Memory B cell (primary cell): ENCODE measurements at places on chromosomes 11 and 22.

GRCh38 chr11:75246006-75246670 is 5.6 kb downstream of the TPBGL start:
- no peak for DNase-seq

GRCh38 chr11:45984192-45984591 is 61.7 kb downstream of the LARGE2 start:
- no peak for DNase-seq

GRCh38 chr11:122229078-122229477 is 113.1 kb upstream of the BLID start:
- DNase-seq = no peak

- DNase-seq = no peak
Observed at GRCh38 chr11:61157743-61158142, 3.5 kb downstream of the VPS37C start.

DNA sequence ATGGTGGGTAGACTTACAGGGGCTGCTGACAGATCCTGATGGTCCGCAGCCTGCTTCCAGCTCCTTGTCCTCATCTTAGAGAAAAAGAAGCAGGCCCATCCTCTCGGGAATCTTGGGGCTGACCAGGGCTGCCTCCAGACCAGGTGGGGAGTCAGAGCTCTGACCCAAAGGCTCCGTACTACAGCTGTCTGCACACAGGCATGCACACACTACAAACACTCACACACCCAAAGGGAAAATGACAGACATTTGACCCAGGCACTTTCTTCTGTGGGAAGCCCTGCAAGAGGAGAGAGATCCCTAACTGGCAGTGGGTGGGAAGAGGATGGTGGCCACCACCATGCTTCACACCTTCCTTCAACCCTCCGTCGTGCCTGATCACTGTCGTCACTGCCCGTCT is 46.9 kb upstream of the MYOD1 start:
- DNase-seq = no peak

DNA sequence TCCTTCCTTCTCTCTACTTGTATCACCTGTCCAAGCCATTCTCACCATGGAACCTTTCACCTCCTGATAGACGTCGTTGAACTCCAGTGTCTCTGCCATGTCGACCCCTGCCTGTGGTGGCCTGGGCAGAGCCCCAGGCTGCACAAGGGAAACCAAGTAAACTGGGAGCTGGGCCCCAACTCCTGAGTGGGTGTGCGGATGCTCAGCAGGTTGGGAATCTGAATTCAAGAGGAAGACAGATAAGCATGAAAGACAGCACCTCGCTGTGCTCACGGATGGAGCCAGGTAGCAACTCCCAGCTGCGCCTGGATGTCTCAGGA is 709 bp downstream of the SSRP1 start:
- no peak for DNase-seq

DNA sequence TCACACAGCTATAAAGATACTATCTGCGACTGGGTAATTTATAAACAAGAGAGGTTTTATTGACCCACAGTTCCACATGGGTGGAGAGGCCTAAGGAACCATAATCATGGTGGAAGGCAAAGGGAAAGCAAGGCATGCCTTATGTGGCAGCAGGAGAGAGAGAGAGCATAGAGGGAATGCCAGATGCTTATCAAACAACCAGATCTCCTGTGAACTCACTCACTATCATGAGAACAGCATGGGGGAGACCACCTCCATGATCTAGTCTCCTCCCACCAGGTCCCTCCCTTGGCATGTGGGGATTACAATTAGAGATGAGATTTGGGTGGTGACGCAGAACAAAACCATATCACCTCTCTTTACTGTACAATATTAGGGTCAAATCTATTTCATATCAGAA is 1101.6 kb upstream of the RAG2 start:
- no peak for DNase-seq

GRCh38 chr11:47501101-47501500 is 51.8 kb downstream of the CELF1 start:
- no peak for DNase-seq

DNA sequence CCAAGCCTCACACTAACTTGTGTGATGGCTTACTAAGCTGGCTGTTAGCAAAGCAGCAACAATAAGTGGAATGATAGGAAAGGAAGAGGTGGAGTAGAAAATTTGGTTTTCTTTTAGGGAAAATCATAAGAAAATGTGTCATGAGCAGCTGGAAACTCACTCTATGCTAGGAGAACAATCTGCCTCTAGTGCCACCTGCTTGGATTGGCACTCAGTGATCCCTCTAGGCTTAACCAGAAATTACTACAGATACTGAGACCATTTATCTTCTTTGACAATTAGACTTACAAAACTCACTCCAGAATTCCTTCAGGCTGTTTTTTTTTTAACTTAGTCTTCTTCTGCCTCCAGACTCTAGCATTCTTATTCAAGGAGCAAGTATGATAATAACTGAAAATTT is 117.3 kb downstream of the CD44 start:
- DNase-seq = no peak

DNA sequence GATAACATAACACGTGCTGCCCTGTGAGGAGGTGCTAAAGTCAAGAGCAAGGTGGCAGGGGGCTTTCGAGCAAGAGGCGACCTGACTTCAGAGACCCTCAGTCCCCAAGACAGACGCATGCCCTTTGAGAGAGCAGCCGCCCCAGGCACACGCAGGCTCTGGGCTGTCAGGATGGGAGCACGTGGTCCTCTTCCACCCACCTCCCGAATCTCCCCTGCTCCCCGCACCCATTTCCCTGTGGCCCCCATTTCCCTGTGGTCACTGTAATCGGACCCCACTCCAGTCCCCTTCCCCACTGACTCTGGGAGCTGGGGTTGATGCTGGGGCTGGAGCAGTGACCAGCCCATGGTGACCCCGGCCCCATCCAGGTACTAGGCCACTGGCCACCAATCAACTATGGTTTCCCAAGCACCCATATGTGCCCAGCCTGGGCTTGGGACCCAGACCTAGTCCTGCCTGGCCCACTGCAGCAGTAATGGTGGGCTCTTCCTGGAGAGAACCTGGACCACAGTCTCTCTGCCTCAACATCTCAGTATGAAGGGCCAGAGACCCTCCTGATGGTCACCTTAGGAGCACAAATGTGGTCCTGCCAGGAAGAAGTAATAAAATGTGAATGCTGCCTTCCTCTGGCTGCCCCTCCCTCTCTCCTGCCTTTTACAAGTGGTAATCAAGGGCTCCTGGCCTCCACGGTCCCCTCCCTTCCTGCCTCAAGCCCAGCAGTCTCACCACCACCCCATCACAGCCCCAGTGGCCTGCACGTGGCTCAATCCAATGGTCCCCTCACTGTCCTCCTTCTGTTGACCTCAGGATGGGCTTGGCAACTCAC is 39.0 kb downstream of the IGLL5 start:
- no peak for DNase-seq

GRCh38 chr11:64553554-64554201 is 37.3 kb upstream of the SLC22A12 start:
- peak; percentile 54 for DNase-seq

GRCh38 chr11:14253421-14253820 is 105.6 kb downstream of the RRAS2 start:
- no peak for DNase-seq

DNA sequence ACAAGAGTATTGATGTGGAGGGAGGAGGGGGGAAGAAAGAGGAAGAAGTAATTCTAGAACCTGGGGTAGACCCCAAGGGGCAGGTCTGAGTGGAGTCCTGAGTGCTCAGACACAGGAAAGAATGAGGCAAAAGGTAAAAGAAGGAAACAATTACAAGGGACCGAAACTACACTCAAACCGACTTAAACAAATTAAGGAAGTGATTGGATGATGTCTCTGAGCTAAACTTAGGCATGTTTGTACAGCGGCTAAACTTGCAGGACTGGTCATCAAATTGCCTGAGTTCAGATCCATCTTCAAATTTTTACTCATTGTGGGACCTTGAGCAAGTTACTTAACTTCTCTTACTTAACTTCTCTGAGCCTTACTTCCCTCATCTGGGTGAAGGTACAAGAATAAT is 86.3 kb upstream of the LRRC55 start:
- DNase-seq = no peak

GRCh38 chr11:47711816-47712215 is 3.4 kb downstream of the AGBL2 start:
- no peak for DNase-seq

GRCh38 chr11:64619196-64619595 is 28.2 kb downstream of the SLC22A12 start:
- DNase-seq = no peak

GRCh38 chr11:13118194-13118593 is 109.1 kb downstream of the RASSF10 start:
- no peak for DNase-seq
